Kidney (tissue), 22 donors: ENCODE measurements at places on chromosomes 5 and 9.

DNA sequence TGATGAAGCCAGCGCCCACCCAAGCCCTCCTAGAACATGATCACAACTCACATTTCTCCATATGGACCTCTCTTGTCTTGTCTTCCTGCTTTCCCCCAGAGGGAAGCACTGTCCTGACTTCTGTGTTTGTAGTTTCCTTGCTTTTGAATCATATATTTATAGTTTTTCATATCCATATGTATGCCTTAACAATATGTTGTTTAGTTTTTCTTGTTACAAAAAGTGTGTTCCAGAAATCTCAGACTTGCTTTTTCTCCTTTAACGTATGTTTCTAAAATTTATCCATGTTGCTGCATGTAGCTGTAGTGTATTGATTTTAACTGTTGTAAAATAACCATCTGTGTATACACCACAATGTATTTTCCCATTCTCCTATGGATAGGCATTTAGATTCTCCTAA lies 182.0 kb upstream of the SMIM23 start:
- no peak for DNase-seq

GRCh38 chr9:120830151-120830550 lies 12.6 kb downstream of the PSMD5 start:
- DNase-seq = no peak

DNA sequence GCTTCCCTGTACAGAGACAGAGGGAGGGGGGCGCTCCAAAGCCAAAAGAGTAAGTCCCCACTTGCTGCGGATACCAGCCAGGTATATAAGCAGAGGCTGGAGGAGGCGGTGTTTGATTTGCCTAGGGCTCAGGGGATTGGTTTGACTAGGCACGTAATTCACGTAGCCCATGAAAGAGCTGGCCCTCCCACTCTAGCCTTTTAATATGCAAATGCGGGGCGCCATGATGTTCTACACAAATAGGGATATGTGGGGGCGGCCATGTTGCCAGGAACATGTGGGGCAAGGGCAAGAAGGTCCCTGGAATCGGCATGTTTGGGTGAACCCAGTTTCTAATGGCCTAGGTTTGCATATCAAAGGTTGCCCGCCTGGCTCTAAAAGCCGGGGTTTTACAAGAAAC lies 3.3 kb upstream of the PRLR start:
- no peak for DNase-seq

DNA sequence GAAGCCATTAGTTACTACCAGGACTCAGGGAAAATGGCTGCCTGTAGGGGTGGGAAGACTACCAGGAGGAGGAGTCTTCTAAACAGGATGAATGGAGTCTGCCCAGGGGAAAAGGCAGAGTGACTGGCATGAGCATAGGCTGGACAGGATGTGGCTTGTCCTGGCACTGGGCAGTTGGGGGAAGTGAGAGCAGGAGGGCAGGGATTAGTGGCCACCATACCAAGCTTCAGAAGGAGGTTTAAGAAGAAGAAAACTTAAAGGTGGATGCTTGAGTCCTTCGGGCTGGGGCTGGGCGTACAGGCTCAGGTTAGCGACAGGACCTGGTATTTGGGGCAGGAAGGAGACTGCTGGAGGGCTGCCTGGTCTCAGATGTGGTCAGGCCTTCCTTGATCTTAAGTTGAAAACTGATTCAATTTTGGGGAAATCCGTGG lies 5.0 kb upstream of the NSD1 start:
- DNase-seq = no peak

DNA sequence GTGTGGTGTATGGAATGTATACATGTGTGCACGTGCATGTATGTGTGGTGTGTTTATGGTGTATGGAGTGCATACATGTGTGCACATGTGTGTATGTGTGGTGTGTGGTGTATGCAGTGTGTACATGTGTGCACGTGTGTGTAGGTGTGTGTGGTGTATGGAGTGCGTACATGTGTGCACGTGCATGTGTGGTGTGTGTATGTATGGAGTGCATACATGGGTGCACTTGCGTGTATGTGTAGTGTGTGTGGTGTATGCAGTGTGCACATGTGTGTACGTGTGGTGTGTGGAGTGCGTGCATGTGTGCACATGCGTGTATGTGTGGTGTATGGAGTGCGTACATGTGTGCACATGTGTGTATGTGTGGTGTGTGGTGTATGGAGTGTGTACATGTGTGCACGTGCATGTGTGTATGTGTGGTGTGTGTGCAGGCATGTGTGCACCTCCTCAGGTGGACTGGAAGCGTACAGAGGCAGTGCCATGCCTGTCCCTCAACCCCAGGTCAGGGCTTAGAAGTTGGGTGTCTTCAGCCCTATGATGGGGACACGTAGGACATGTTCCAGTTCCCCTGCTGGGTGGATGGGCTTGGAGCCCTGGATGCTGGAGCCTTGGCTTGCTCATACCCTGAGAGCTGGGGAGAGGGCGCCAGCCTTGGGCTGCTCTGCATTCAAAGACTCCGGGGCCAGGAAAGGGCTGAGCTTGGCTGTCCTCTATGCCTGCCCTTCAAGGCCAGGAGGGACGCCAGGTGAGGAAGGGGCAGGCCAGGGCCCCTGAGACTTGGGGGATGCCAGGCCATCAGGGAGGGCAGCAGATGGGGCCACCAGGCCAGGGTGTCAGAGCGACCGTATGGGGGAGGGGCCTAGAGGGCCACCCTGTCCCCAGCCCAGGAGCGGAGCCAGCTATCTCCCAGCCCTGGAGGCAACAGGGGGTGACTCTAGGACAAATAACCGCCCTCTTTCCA lies 12.2 kb downstream of the MYMK start:
- no peak for DNase-seq

DNA sequence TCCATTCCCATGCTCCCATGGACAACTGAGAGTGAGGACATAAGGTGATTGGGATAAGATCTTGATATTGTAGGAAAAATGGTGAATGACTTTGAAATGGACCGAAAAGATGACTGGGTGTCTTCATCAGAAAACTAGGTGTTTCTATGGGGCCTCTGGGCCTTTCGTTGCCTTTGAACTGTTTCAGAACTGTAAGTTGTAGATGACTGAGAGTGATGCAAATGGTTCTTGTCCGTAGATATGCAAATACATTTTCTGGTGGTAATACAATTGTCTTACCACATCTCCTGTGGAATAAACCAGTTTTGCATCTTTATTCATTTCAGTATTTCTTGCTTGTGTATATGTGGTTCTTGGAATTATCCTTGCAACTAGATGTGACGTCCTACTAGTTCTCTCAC lies 16.0 kb upstream of the TEX48 start:
- DNase-seq = no peak

DNA sequence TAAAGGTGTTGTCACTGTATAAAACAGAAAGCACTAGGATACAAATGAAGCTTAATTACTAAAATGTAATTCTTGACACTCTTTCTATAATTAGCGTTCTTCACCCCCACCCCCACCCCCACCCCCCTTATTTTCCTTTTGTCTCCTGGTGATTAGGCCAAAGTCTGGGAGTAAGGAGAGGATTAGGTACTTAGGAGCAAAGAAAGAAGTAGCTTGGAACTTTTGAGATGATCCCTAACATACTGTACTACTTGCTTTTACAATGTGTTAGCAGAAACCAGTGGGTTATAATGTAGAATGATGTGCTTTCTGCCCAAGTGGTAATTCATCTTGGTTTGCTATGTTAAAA lies 43.8 kb downstream of the NDFIP1 start:
- no peak for DNase-seq

GRCh38 chr5:155554500-155554899 lies 540.9 kb downstream of the KIF4B start:
- no peak for DNase-seq

GRCh38 chr5:171094356-171094755 lies 214.7 kb upstream of the TLX3 start:
- no peak for DNase-seq

DNA sequence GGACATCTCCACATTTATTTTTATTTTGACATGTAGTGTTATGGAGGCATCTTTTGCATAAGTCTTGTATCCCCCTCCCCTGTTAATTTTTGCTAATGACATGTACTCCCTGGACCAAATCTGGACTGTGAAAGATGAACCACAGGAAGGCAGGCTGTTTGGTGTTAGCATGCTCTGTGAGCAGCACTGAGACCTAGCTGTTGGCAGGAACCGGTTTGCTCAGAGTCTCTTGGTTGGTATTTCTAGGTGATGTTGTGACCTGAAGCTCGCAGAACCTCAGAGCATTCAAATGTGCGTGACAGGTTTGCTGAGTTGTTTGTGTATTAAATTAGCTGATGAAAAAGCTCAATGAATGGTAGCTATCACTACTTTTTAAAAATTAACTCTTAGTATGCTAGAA lies 53.6 kb upstream of the PHF2 start:
- no peak for DNase-seq
